ENCODE measurements at places on chromosomes 5 and 9.

DNA sequence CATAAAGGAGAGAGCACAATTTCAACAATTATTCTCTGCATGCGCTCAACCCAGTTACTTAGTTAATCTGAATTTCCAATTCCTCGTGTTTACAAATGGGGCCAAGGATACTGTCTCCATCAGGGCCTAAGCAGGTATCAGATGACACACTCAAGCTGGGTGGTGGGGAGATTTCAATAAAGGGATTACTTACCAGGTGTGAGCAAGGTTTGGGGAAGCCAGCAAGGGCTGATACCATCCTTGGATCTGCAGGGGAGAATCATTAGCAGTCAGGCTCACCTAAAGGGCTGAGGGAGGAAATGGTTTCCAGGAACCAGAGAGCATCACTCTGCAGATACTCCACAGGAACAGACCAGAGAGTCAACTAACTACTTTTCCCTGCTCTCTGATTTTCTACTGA lies 487.1 kb downstream of the NTRK2 start:
- DNase-seq, result no peak

GRCh38 chr5:26942481-26942880 lies 95.9 kb downstream of the CDH9 start:
- peak; percentile 61 for DNase-seq

DNA sequence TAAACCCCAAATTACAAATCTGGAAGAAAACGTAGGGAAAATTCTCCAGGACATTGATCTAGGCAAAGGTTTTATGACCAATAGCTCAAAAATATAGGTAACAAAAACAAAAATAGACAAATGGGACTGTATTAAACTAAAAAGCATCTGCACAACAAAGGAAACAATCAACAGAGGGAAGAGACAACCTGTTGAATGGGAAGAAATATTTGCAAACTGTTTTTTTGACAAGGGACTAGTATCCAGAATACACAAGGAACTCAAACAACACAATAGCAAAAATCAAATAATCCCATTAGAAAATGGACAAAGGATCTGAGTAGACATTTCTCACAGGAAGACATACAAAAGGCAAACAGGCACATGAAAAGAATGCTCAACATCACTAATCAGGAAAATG lies 386.3 kb downstream of the ENC1 start:
- DNase-seq, result no peak

GRCh38 chr5:112106878-112107277 lies 312.2 kb downstream of the EPB41L4A start:
- no peak for DNase-seq

GRCh38 chr5:149802809-149803552 lies 72.9 kb downstream of the PPARGC1B start:
- no peak for DNase-seq

DNA sequence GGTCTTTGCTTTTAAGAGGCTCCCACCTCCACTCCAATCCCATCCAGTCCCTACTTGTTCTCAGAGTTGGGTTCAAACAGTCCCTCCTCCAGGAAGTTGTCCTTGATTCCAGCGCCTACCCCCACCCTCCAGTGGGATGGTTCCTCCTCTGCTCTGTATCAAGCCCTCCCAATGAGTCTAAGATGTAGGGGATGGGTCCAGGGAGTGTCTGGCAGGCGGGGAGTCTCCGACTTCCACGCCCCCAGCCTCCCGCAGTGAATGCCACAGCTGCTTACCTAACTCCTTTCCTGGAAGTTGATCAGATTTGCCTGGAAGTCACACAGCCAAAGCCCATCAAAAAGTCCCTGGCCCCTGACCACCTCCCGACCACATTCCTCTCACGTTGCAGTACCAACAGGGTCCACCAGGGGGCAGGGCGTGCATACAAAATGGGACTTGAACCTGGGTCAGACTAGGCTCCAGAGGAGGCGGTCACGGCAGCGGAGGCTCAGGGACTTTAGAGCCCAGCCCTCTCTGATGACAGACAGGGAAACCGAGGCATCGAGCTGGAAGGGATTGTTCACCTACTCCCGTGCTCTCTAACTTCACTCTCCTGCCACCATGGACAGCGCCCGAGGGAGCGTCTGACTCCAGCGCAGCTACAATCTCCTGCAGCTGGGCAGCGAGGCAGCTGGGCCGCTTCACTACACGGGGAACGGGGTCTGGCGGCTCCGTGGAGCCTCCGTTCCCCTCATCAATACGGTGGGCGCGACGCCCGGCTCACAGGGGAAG lies 25.0 kb upstream of the TDRD7 start:
- DNase-seq, result peak; percentile 66

- DNase-seq, result peak; percentile 33
Measured at GRCh38 chr9:21392270-21392669, 7.1 kb upstream of the IFNA2 start.

- DNase-seq, result no peak
Measured at GRCh38 chr9:99305820-99306811, 84.0 kb downstream of the SEC61B start.

DNA sequence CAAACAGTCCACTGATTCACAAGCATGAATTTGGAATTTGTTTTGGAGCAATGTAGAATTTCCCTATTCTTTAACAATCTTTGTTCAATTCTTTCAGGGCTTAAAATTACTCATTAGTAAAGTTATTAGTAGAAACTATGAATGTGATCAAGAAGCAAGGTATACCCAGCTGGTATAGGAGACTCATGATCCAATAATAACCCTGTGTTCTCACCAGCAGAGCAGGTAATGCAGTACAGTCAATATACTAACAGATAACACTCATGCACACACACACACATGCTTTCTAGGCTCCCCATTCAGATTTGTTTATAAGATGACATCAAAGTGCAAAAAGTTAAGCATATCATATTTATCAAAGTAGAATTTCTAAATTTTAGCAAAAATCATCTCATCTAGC lies 445.2 kb downstream of the ELAVL2 start:
- peak; percentile 35 for DNase-seq

DNA sequence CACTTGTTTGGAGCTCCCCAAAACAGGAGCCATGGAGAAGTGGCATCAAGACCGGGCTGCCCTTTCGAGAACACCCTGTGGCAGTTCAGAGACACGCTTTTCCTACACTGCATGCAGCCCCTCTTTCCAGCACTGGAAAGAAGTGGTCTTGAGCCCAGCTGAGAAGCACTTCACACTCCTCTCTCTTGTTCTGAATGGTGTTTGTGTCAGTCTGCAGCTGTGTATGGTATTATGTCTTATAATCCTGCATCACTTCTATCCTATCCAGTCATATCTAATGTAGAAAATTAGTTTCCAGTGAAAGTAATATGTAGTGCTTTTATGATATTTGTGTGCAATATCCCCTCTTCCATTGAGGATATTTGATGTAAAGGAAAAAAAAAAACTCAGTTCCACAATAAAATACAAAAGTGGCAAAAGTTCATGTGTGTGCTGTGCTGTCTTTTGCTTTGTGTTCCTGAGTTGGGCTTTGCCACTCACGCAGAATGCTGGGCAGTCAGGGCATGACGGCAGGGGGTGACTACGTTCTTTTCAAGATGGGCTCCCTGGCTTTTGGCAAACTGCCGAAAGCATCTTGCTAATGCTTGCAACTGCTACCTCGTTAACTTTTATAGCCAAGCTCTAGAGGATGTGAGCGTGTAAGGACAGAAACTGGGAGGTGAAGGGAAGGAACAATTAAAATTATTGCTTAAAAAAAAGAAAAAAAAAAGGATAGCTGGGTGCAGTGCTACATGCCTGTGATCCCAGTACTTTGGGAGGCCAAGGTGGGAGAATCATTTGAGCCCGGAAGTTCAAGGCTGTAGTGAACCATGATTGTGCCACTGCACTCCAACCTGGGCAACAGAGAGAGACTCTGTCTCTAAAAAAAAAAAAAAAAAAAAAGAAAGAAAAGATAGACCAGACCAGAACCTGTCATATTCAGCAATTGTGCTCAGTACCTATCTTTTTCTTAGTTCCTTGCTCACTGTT lies 102.2 kb downstream of the MAP1B start:
- DNase-seq, result peak; percentile 61

- DNase-seq, result no peak
Measured at GRCh38 chr5:68093455-68094159, 121.9 kb upstream of the PIK3R1 start.

DNA sequence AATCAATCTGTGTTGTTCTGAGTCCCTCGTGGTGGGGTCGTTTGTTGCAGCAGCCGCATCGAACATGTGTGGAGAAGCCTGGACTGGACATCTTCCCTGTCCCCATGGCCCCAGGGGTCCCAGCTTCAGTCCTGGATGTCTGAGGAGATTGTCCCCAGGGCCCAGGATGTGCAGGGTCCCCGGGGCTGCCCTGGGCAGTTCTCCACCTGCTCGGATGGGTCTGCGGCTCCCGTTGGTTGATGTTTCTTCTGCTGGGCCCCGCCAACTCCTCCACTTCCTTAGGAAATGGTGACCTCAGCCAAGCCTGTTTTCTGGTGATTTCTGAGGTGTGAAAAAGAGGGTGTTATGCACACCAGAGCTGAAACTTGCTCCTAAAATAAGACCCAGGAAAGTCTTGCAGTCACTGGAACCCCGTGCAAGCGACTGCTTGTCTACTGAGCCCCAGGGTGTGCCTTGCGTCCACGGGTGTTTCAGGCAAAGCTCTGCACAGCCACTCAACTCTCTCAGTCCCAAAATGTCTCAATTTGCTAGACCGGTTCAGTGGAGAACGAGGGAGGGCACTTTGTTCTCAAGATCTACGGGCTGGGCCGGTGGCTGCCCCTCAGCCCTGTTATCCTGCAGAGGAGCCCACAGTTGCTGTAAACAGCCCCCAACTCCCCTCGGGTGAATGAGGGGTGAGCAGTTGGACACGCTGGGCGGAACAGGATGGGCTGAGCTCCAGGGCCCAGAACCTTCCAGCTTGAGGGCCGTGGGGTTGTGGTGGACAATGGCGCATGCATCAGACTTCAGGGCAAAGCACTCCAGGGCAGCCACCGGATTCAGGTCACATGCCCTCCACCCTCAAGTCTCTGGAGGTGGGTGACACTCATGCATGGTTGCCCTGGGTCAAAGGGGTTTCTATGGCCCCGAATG lies 66.7 kb upstream of the OLFM1 start:
- no peak for DNase-seq

GRCh38 chr5:149807176-149807575 lies 77.1 kb downstream of the PPARGC1B start:
- DNase-seq, result no peak

DNA sequence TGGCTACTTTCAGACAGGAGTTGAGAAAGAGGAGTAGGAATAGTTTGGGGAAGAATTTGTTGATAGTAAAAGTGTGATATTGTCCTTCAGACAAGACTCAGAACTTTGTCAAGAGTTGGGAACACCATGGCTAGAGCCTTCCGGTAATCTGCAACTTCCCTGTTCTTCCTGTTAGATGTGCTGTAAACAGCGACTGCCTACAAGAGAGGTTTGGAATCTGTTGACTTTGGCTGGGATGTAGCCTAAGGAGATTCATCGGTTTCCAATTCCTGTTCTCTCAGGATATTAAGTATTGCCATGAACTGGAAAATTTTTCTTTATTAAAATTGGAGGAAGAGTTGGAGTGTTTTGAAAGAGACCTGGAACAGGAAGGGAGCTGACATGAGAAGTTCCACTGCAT lies 43.9 kb downstream of the ARHGAP26 start:
- no peak for DNase-seq

DNA sequence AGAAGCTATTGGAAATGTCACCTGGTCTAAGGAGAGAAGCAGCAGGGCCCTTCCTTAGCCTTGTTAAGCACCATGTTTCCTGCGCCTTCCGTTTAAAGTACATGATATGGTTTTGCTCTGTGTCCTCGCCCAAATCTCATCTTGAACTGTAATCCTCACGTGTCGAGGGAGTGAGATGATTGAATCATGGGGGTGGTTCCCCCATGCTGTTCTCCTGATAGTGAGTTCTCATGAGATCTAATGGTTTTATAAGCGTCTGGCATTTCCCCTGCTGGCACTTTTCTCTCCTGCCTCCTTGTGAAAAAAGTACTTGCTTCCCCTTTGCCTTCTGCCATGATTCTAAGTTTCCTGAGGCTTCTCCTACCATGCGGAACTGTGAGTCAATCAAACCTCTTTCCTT lies 49.7 kb downstream of the PRDM6 start:
- no peak for DNase-seq

- no peak for DNase-seq
Measured at GRCh38 chr9:25542319-25542718, 135.9 kb downstream of the TUSC1 start.

DNA sequence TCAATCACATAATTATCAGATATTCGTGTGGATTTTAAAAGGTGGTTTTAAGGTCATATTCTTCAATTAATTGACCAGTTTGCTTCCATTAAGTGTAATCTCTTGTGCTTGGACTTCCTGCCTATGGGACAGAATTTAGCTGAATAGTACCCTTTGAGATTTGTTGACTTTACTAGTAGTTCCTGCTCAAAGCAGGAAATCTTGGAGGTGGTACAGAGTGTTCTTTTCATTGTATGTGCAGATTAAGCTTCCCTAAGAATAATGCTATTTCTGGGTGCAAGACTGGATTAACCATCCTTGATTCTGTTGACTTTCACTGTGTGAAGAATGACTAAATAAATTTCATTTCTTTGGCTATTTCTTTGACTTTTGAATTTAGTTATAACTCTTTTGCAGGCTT lies 45.4 kb upstream of the ELL2 start:
- DNase-seq, result no peak

- DNase-seq, result peak; percentile 23
Measured at GRCh38 chr9:131875828-131876485, 136.1 kb upstream of the RAPGEF1 start.

DNA sequence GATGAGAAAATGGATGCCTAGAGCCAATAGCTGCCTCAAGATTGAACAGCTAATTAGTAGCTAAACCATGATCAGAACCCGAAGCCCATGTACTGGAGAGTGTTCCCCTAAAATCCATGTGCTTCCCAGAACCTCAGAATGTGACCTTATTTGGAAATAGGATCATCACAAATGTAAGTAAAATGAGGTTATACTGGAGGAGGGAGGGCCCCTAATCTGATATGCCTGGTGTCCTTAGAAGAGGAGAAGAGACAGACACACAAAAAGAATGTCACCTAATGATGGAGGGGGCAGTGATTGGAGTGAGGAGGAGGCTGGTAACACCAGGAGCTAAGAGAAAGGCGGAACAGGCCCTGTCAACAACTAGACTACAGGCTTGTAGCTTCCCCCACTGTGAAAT lies 41.3 kb upstream of the FBP1 start:
- no peak for DNase-seq

DNA sequence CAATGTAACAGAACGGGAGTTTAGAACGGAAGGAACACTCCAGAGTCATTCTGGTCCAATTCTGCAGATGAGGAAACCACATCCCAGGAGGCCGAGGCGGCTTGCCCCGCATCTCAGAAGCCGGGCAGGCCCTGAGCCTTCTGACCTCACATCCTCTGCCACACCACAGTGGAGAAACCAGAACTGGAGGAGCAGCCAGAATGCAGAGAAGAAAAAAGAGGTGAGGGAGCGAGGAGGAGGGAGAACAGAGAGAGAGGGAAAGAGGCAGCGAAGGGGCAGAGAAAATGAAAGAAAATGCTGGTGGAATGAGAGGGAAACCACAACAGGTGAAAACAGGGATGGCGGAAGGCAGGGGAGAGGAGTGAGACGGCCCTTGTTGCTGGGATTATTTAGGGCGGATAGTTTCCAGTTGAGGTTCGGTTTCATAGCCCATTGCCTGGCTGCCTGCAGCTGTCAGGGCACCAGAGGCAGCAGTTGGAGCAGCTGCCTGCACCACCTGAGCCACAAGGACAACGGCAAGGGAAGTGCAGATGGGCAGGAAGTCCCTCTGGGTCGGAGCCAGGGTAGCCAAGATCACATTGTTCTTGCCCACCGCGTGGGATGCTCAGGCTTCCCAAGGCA lies at the start of gene HMHB1:
Gene HMHB1, plus strand, starts transcription at position 77 of the 621 bp plus-strand sequence.
- no peak for DNase-seq

- peak; percentile 79 for DNase-seq
Measured at GRCh38 chr9:108163321-108164005, 673.9 kb upstream of the KLF4 start.
